MM.1S (cell line): ENCODE measurements at places on chromosomes 3 and 15.

- no peak for DNase-seq
Observed at GRCh38 chr15:43958861-43959330, 132.1 kb downstream of the WDR76 start.

- DNase-seq, result no peak
Observed at GRCh38 chr3:43405888-43406642, 119.7 kb downstream of the SNRK start.

- DNase-seq, result no peak
Observed at GRCh38 chr3:23952646-23953045, 7.6 kb downstream of the NR1D2 start.

DNA sequence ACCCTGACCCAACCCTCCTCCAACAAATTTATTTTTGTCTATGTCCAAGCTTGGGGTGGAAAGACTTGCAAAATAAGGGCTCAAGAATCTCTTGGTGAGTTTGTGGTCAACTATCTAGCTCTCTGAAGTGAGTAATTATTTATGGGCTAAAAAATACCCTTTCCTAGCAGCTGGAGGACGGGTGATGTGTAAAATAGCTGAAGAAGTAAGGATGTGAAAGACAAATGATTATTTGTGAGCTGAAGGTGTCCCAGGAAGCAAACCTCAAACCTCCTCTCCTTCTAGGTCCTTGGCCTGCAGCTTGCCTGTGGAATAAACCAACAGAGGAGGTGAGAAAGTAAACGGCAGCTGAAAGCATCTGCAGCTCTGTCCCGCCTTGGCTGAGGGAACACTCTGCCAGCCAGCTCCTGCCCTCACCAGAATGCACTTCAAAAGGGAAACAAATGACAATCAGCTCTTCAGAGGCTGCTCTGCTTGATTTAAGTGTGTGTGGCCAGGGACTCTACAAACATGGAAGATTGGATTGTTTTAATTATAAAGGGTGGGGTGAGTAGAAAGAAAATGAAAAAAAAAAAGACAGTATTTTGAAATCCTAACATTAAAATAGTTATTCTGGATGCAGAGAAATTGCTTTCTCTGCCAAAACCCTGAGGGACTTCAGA lies 60.3 kb downstream of the TM4SF4 start:
- no peak for DNase-seq

DNA sequence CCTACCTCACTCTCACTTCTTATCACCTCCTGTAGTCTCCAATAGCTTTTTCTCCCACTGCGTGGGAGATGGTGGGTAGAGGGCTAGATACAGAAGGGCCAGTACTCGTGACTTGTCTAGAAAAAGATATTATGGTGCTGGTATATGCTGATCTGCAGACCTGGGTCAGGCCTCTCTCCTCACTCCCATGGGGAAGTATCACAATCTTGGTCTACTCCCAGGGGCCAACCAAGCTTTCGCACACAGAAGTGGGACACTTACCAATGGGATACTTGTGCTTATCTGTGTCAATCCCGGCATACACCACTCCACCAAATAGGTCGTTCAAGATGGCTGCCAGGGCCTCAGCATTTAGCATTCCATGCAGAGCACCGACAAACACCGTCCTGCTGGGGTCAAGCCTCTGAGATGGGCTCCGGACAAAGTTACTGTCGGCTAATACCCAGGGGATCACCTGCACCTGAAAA lies 9.0 kb upstream of the RPS17 start:
- DNase-seq, result no peak

- peak; percentile 52 for DNase-seq
Observed at GRCh38 chr3:97658668-97659285, 105.8 kb upstream of the ARL6 start.

DNA sequence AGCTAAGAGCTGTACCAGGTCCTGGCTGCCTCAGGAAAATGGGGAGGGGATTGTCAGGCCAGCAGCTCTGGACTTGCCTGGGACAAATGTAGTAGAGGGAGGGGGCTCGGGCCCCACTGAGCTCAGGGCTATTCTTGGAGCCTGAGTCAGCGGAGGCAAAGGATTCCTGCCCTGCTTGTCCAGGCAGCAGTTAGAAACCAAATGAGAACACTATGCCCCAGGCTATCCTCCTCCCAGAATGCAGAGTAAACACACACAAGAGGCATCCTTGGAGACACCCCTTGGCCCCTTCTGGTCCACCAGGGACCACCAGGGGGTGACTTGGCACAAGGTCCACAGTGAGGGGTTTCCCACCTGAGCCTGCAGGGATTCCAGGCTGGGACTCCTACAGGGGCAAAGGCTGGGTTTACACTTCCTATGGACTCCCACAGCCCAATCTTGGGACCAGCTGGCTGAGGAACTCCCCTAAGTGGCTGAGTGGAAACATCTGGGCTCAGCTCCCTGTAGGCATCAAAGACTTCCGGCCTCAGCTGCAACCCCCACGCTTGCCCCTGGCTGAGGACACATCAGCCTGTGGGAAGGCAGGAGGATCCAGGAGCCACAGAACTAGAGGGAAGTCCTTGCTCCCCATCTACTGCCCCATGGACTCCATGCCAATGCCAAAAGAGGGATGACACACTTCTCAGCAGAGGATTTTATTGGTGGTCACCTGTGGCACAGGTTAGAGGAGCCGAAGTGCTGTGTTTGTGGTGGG lies 3.4 kb upstream of the COL7A1 start:
- no peak for DNase-seq

DNA sequence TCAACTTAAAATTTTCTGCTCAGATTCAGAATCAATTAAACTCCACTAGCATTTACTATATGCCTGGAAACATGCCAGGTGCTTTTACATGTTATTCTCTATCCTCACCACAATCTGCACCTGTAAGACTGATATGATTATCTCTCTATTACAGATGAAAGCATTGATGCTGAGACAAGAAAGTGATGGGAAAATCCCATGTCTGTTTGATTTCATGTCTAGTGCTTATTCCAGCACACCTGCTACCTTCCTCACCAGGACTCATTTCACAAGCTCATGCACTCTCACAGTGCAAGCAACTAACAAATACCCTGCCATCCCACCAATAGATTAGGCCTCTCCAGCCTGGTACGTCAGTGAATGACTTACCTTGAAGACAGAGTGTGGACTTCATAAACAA lies 25.0 kb upstream of the BCL6 start:
- DNase-seq, result peak; percentile 67

DNA sequence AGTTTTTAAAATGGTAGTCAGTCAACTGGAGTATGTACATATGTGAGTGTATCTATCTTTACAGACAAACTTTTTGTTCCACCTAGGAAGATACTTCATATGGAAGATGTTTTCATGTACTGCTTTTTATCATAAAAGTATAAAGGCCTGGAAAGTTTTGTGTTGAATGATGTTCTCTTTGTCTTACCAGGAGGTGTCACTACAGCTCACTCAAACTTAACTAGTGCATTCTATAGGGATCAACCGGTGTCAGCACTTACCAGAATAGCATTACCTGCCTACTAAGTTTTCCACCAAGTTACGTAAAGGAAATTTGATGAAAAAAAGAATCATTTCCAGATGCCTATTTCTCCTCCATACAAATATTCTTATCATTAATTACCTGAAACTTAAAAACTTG lies 522.6 kb upstream of the SEMA6D start:
- peak; percentile 55 for DNase-seq

DNA sequence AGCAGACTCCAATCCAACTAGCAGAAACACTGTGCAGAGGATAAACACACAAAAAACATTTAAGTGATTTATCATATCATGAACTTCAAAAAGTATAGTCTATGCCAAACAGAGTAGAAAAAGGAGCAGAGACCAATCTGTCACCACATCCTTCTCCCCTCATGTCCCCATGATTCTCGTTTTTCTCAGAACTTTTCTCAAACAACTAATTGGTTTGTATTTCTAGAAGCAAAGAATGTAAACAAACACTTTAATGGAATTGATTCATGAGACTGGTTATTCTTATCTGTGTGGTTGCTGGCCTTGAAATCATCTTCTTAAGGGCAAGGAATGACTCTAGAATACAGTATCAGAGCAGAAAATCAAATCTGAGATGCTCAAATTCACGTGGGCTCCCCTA lies 294.2 kb upstream of the THBS1 start:
- DNase-seq, result no peak
